ENCODE measurements at places on chromosomes 6 and 20.

- DNase-seq = no peak
These were observed 323.0 kb upstream of the JARID2 start for GRCh38 chr6:14922706-14923460.

DNA sequence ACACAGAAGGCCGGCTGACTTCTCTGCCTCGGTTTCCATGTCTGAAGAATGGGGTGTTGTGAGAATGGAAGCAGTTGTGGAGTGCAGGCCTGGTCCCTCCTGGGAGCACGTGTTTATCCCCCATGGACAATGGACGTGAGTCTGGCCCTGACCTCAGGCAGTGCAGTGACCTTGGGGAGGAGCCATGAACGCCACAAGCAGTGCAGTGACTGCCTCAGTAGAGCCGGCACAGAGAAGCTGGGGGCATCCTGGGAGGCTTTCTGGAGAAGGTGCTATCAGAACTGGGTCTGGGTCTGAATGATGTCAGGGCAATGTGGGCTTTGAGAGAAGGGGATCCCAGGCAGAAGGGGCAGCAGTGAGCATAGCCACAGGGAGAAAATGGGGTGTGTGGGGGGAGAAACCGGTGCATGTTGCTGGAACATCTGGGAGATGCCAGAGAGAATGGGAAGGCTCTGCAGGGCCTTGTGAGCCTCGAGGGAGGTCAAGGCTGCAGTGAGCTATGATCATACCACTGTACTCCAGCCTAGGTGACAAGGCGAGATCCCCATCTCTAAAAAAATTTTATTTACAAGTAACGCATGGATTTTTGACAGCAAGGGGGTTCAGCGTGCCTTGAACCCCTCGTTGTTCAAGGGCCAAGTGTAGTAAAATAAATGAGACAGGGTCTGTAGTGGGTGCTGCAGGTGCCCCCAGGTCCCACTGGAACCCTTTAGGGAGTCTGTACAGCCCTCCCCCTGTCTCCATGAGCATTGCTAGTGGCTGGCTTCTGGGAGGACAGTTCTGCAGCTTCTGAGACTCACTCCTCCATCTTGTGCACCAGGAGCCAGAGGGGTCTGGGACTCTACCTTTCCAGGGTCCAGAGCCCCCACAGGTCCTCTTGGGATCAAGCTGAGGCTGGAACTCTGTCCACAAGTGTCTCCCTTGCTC is 27.0 kb upstream of the ZBP1 start:
- DNase-seq = no peak

DNA sequence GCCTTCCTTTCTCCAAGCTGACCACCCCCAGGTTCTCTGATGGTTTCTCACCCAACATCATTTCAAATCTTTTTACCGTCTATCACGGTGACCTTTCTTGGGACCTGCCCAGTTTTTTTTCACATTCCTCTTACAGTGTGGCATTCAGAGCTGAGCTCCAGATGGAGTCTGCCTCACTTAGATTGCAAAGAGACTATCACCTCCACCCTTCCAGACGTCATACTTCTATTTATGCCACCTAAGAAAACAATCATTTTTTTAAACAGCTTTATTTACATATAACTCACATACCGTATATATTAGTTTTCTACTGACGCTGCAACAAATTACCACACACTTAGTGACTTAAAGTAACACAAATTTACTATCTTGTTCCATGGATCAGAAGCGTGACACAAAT is 32.3 kb upstream of the CTNNBL1 start:
- no peak for DNase-seq

DNA sequence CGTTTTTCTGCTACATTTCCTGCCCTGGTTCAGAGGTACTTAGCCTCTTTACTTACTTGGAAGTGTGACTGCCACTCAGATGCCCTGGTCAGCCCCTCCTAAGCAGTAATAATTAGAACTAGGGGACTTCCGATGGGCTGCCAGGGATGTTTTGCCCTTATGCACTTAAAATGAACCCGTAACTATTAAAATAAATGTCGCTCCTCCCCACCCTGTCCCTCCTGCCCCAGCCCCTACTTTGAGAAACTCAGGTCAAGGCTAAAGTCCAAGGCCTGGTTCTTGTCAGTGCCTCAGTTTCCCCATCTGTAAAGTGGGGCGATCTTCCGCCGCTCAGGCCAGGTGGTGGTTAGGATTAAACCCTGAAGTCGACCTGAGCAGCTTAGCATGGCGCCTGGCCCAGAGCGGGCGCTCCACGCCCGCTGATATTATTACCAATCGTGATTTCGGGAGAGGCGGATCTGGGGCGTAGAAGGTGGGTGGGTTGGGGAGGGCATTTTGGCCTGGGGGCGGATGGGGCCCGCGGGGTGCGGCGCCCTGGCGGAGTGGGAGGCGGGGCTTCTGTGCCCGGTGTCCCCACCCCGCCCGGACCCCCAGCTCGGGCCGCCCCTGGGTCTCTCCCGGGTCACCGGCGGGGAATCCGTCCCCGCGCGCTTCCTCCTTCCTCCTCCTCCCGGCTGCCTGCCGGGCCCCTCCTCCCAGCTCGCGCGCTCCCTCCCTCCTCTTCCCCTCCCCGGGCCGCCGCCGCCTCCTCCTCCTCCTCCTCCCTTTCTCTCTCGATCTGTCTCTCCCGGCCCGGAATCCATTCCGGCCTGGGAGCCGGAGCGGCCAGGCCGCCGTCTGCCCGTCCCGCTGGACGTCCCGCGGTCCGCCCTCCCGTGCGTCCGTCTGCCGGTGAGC is at the start of gene SRC:
Gene SRC (plus strand): TSS at position 802 of the 897 bp plus-strand sequence. CDS start 38,014 bp downstream, outside the sequence.
- no peak for DNase-seq

DNA sequence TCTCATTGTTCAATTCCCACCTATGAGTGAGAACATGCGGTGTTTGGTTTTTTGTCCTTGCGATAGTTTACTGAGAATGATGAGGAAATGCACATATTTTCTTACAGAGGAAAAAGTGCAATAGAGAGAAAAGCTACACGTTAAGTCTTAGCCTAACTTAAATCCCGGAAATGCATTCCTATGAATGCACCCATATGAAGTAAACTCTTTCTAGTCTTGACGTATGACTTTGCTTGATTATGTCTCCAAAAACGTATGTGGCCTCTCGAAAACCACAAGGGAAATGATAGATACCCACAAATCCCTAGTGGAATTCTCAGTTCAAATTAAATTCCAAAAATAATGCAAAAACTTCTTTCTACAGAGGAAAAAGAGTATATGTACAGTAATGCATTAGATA is 90.7 kb upstream of the SASH1 start:
- no peak for DNase-seq

GRCh38 chr6:108133594-108134179 is 32.1 kb upstream of the NR2E1 start:
- DNase-seq = no peak

- DNase-seq = no peak
These were observed 18.0 kb downstream of the KLHL31 start for GRCh38 chr6:53647462-53648094.

- no peak for DNase-seq
These were observed 1.5 kb upstream of the GMEB2 start for GRCh38 chr20:63628246-63628975.

GRCh38 chr6:43769526-43770371 is at the start of gene VEGFA:
VEGFA (plus strand) TSS chr6:43770211.
- DNase-seq = peak; percentile 90

GRCh38 chr20:35571555-35571954 is 29.7 kb downstream of the ERGIC3 start:
- DNase-seq = no peak

DNA sequence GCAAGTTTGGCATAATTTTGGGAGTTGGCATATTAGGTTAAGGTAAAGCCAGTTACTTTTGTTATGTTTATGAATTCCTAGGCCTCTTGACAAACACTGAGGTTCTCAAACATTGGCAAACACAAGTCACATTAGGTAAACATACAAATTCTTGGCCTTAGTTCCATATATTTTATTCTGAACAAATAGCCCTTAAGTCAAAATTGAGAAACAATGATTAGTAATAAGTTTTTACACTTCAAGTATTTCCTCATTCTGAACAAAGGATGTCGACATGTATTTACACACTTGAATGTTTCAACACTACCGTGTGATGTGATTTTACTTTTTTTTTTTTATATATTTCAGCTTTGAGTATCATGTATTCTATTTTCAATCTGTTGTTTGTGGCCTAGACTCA is 3.8 kb upstream of the ECHDC1 start:
- DNase-seq = no peak

DNA sequence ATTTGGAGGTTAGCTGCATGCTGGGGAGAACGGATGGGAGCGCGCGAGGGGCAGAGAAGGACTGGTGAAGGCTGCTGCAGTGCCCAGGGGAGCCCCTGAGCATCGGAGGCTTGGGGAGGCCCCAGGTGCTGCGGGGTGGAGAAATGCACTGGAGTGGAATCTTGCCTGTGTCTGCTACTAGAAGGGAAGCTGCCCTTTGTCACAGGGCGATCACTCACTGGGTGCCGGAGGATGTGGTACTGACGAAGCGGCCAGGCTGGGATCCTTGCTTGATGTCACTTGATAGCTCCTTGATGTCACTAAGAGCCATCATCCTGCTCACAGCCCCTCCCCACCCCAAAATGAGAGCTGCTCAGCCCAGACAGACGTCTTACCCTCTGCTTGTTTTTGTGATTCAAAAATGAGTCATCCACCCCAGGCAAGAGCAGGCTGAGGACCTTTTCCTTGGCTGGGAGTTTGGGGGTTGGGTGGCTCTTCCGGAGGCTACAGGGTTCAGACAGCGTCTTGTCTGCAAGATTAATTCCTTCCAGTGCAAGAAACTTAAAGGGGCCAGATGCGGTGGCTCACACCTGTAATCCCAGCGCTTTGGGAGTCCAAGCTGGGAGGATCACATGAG is 62.6 kb upstream of the PMEPA1 start:
- no peak for DNase-seq

DNA sequence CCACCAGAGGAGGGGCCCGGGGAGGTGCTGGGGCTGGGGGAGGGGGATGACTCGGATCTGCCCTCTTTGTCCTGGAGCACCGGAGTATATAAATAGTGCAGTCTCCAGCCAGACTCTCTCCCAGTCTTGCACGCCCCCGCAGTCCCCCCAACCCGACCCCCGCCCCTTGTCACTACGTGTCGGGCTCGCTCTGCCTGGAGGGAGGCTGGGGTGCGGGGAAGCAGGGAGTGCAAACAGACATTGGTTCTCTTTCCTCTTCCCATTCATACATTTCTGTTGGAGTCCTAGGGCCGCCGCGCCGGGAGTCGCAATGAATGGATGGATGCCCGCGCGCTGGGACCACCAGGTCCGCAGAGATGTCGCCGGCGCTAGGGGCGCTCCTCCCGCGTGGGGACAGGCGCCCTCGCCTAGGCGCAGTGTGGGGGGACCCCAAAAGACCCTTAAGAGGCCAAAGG is 179.3 kb downstream of the TBXT start:
- no peak for DNase-seq

- no peak for DNase-seq
These were observed 56.0 kb upstream of the SLC22A16 start for GRCh38 chr6:110532431-110532830.

- DNase-seq = no peak
These were observed 66.6 kb downstream of the ECT2L start for GRCh38 chr6:138862456-138862855.

DNA sequence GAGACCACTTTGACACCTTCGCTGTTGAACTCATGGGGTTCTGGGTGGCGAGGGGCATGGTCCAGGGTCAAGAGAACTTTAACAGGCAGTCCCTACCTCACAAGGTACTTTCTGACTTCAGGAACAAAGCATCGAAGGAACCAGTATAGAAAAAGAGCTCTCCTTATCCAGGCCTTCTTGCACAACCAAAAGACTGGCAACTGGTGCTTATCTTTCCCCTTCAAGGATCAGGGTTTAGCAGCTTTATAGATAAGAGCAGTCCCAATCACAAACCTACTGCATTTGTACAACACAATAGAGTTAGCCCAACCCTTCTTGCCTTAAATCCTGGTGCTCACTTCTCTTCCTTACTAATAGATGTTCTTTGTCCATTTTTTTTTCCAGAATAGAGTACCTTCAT is 116.3 kb downstream of the SNX5 start:
- DNase-seq = no peak

DNA sequence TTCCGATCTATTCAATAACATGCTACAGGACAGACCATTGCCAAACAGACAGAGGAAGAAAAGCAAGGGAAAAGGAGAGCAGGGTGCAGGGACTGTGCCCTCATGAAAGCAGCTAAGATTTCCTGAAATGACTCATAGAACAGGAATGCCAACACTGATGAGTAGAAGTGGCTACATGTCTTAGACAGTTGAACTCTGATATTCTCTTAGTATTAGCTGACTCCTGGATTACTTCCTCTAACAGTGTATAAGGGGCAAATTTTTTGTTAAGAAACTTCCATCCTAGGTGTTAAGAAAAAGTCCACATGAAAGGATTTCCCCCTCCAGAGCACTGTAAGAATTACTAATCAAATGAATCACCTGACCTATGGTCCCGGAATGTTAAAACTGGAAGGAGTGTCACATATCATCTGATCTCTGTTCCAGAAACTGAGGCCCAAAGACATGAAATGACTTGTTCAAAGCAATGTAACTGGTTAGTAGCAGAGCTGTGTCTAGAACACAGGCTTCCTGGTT is 224.9 kb downstream of the IBTK start:
- no peak for DNase-seq

- DNase-seq = no peak
These were observed 7.0 kb downstream of the CD2AP start for GRCh38 chr6:47484616-47485015.

DNA sequence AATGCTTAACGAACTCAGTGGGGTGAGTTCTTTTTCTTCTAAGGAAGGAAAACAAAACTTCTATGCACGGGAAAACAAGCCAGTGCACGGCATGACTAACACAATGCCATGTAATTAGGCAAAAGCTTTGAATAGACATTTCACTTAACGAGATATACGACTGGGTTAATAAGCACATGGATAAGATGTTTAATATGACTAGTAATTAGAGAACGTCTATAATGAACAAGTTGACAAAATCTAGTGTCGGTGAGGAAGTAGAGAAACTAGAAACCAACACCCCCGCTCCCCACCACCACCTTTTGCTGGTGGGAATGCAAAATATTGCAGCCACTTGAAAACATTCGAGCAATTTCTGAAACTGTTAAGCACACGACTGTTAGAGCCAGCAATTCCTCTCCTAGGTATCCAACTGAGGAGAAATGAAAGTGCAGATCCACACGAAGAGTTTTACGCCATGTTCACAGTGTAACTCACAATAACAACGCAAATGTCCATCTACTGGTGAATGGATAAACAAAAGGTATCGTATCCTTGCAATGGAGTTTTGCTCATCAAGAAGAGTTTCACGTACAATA is 644.9 kb upstream of the AGPAT4 start:
- no peak for DNase-seq

DNA sequence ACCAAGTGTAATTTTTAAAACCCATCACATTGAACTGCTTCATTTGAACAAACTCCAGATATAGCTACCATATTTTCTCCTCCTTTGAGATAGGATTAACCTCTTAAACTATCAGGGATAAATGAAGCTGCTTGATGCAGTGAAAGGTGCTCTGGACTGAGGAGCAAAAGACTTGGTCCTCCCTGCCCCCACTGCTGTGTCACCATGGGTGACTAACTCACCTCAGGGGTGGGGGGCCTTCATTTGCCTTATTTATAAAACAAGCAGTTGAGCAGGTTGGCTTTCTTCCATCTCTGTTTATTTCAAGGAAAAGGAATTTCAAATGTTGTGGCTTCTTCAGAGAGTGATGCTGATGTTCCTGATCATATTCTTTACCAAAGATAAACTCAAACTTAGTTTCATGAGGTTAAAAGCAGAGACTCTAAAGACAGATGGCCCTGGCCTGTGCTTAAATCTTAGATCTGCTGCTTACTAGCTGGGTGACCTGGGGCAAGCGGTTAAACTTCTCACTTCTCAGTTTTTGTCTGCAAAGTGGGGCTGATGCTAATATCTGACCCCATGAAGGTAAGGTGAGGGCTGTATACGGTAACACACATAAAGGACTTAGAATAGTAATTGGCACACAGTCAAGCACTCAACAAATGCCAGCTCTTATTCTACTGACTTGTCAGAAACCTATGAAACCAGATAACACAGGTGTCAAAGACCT is 50.5 kb downstream of the FHL5 start:
- DNase-seq = no peak
